ENCODE measurements at places on chromosomes 6 and 20. TPM values are rescaled to one million over a fixed set of nuclear protein-coding genes. Genes with fewer than 3 reads are reported as not detected.

Gene MYH7B
- not detected for total RNA-seq

Gene PCSK2
- 1.3 TPM for total RNA-seq

Gene AVP
- total RNA-seq, result not detected

Gene KCNQ5
- 5.5 TPM for total RNA-seq

Gene TULP4
- total RNA-seq, result 132 TPM

Gene ADGB
- total RNA-seq, result not detected

Gene OR2J2
- not detected for total RNA-seq

Gene TGM2
- total RNA-seq, result 133 TPM

Gene ARMC12
- 1.4 TPM for total RNA-seq

DNA sequence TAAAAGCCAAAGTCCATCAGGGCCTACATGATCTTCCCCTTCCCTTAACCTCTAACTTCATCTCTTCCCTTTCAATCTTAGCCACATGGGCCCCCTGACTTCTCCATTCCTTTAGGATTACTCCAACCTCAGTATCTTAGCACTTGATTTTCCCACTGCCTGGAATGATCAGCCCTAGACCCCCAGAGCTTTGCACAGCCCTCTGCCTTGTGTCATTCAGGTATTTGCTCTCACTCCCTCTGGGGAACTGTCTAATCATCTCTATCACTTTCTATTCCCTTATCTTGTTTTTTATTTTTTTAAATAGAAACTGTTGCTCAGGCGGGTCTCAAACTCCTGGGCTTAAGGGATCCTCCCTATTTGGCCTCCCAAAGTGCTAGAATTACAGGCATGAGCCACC lies 13.3 kb upstream of the ZNFX1 start:
- no peaks in the 10 kb centered on the region for H3K36me3 ChIP-seq
- H3K27ac ChIP-seq, result no peak overlapping the region
- no peak for DNase-seq

GRCh38 chr20:54263116-54263690 lies 55.3 kb downstream of the PFDN4 start:
- no peak for DNase-seq
- H3K27me3 ChIP-seq, result no peaks in the 10 kb centered on the region
- H3K4me3 ChIP-seq, result no peak overlapping the region
- H3K36me3 ChIP-seq, result no peaks in the 10 kb centered on the region

DNA sequence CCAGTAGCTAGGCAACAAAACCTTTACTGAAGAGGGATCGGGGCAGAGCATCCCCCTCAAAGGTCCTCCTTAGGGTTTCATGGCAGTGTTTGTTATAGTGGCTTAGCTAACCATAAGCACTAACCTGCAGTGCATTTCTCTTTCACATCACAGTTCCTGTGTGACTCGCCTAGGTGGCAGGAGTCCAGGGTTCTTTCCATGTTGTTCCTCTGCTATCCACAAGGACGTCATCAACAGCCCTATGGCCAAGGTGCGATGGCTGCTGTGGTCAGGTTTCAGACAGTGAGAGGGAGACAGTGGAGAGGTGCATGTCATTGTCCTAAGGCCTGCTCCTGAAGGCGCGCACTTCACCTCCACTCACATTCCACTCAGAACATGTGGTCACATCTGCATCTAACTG lies 38.8 kb upstream of the FOXA2 start:
- no peaks in the 10 kb centered on the region for H3K27me3 ChIP-seq
- H3K4me1 ChIP-seq, result no peaks in the 10 kb centered on the region
- no peaks in the 10 kb centered on the region for H3K36me3 ChIP-seq
- DNase-seq, result no peak

DNA sequence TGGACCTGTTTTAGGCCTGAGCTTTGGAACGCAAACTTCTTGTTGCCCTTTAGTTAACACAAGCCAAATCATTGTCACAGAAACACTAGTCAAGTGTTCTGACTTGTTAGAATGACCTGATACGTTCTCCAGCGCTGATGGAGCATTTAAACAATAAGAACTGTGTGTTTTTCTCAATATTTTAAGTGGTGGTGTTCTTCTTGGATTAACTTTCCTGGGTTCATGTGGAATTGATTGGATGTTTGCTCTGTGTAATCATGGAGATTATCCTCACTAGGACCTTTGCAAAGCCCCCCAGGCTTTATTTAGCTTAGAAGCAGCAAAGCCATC lies 1.6 kb downstream of the LRRC1 start:
- peak overlapping the region; percentile 84 for H3K4me3 ChIP-seq
- H3K27me3 ChIP-seq, result no peaks in the 10 kb centered on the region
- DNase-seq, result no peak
- peaks cover 15% of the 10 kb centered on the region for H3K4me1 ChIP-seq
- H3K36me3 ChIP-seq, result no peaks in the 10 kb centered on the region
- H3K27ac ChIP-seq, result peak overlapping the region; percentile 95

- H3K27ac ChIP-seq, result no peak overlapping the region
- no peaks in the 10 kb centered on the region for H3K27me3 ChIP-seq
These were observed 156.1 kb downstream of the ERMARD start for GRCh38 chr6:169907419-169908115.

- no peaks in the 10 kb centered on the region for H3K36me3 ChIP-seq
- DNase-seq, result no peak
- peaks cover 3% of the 10 kb centered on the region for H3K27me3 ChIP-seq
These were observed 80.0 kb upstream of the TOP1 start for GRCh38 chr20:40948465-40949267.

- peaks cover 7% of the 10 kb centered on the region for H3K4me1 ChIP-seq
- H3K27ac ChIP-seq, result no peak overlapping the region
- no peak overlapping the region for H3K4me3 ChIP-seq
These were observed 28.0 kb downstream of the TULP4 start for GRCh38 chr6:158340252-158340651.

- no peaks in the 10 kb centered on the region for H3K27me3 ChIP-seq
- peaks cover 17% of the 10 kb centered on the region for H3K4me1 ChIP-seq
- H3K36me3 ChIP-seq, result no peaks in the 10 kb centered on the region
- H3K27ac ChIP-seq, result peak overlapping the region; percentile 46
- H3K4me3 ChIP-seq, result no peak overlapping the region
- DNase-seq, result peak; percentile 43
These were observed 33.4 kb downstream of the PLN start for GRCh38 chr6:118581489-118581959.

DNA sequence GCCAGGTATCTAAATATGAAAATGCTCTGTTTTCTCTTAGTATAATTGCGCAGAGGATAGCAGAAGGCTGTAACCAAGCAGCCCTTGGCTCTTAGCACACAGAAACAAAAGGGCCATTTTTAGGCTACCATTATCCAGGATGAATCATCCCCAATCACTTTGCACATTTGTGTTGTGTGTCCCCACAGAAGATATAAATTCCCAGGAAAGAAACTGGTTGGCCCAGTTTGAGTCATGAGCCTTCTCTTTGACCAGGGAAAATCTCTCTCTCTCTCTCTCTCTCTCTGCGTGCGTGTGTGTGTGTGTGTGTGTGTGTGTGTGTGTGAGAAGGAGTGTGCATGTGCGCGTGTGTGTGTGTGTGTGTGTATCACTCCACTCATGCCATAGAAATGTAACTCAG lies 178.5 kb downstream of the FRK start:
- H3K27me3 ChIP-seq, result no peaks in the 10 kb centered on the region
- no peaks in the 10 kb centered on the region for H3K4me1 ChIP-seq
- DNase-seq, result peak; percentile 8
- H3K36me3 ChIP-seq, result no peaks in the 10 kb centered on the region
- H3K4me3 ChIP-seq, result no peak overlapping the region
- no peak overlapping the region for H3K27ac ChIP-seq

- no peaks in the 10 kb centered on the region for H3K36me3 ChIP-seq
- no peak for DNase-seq
- no peak overlapping the region for H3K27ac ChIP-seq
- no peaks in the 10 kb centered on the region for H3K27me3 ChIP-seq
- no peak overlapping the region for H3K4me3 ChIP-seq
These were observed 21.9 kb upstream of the CSE1L start for GRCh38 chr20:49024220-49024619.

- H3K4me3 ChIP-seq, result no peak overlapping the region
- no peaks in the 10 kb centered on the region for H3K27me3 ChIP-seq
- no peaks in the 10 kb centered on the region for H3K36me3 ChIP-seq
- no peak overlapping the region for H3K27ac ChIP-seq
- H3K4me1 ChIP-seq, result no peaks in the 10 kb centered on the region
These were observed 197.7 kb downstream of the QKI start for GRCh38 chr6:163612200-163612599.

- H3K4me3 ChIP-seq, result no peak overlapping the region
- H3K27ac ChIP-seq, result no peak overlapping the region
- no peaks in the 10 kb centered on the region for H3K27me3 ChIP-seq
- no peak for DNase-seq
- H3K36me3 ChIP-seq, result no peaks in the 10 kb centered on the region
These were observed 106.8 kb downstream of the GJA10 start for GRCh38 chr6:90000864-90001731.

DNA sequence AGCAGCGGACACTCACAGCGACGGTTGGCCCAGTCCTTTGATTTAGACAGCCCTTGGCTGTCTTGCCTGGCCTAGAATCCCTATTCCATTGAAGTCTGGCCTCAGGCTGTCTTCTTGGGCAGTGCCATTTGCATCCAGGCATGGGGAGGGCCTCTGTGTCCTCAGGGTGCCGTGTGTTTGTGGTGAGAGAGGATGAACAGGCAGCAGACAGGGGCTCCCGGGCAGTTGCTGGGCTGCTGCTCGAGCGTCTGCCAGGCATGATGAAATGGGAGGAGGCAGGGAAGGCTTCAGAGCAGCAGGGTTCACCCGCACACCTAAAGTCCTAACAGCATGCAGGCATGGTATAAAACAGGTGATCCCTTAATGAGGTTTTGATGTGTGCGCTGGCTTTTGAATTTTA lies 126.9 kb downstream of the SOBP start:
- H3K4me3 ChIP-seq, result no peak overlapping the region
- H3K27ac ChIP-seq, result no peak overlapping the region
- DNase-seq, result no peak
- no peaks in the 10 kb centered on the region for H3K4me1 ChIP-seq

DNA sequence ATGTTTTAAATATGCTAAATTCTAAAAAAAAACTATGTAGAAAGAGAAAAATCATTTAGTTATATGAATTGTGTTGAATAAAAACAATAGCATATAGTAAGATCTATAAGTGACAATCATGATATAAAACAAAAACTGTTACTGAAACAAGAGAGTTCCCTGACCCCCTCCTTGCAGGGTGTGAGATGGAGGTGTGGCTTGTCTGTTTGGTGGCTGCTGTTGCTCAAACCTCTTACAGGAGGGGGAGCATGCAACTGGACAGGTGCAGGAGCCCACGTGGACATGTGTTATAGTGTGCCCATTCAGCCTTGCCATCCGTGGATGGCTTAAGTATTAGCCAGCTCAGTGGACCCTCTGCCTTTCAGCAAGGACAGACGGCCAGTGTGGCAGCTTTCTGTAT lies 206.7 kb downstream of the MOXD1 start:
- H3K27ac ChIP-seq, result no peak overlapping the region
- H3K4me1 ChIP-seq, result no peaks in the 10 kb centered on the region
- H3K36me3 ChIP-seq, result no peaks in the 10 kb centered on the region
- no peak overlapping the region for H3K4me3 ChIP-seq
- no peaks in the 10 kb centered on the region for H3K27me3 ChIP-seq
- no peak for DNase-seq

DNA sequence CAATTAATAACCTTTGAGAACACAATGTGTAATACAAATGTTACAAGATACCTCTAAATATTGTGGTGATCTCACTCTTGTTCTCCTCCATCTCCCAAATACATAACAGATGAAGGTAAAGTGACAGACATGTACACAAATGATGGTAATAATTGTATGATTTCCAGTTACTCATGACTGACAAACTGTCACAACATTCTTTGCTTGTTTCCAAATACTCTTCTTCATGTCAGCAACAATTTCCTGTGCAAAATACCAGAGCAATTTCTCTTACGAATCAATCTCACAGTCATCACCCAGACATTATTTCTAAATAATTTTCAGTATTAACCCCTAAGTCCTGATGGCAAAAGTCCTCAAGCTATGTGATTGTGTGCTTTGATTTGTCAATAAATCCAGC lies 92.9 kb downstream of the RPS12 start:
- no peaks in the 10 kb centered on the region for H3K36me3 ChIP-seq
- H3K27me3 ChIP-seq, result no peaks in the 10 kb centered on the region
- no peak overlapping the region for H3K4me3 ChIP-seq
- no peak overlapping the region for H3K27ac ChIP-seq
- H3K4me1 ChIP-seq, result no peaks in the 10 kb centered on the region
- no peak for DNase-seq

DNA sequence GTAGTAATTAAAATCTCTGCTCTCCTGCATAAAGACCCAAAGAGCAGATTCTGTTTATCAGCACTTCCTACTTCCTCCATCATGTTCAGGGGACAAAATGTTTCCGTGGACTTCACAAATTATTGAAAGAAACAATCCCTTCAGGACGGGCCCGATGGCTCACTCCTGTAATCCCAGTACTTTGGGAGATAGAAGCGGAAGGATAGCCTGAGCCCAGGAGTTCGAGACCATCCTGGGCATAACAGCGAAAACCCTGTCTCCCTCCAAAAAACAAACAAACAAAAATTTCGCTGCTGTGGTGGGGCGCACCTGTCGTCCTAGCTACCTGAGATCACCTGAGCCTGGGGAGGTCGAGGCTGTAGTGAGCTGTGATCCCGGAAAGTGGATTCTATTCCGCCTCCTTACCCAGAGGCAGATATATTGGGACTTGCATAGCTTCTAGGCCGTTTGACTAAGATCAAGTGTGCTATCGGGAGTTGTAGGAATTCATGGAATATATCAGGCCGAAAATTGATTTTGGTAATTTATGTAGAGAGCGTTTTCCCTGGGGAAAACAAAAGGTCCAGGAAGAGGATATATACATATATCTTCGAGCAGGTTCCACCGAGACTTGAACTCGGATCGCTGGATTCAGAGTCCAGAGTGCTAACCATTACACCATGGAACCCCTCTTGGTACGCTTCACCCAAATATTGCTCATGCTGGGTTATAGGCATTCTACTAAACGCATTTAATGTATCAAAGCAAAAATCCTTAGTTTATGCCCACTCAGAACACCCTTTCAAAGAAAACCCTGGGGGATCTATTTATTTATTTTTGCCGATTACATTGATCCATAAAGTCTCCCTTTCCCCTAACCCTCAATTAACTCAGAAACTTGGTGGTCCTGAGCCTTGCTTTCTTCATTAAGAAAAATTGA lies 74.5 kb upstream of the ZNF184 start:
- peak overlapping the region; percentile 10 for H3K4me3 ChIP-seq
- H3K4me1 ChIP-seq, result no peaks in the 10 kb centered on the region
- H3K36me3 ChIP-seq, result no peaks in the 10 kb centered on the region
- no peak overlapping the region for H3K27ac ChIP-seq

- H3K4me3 ChIP-seq, result no peak overlapping the region
- no peaks in the 10 kb centered on the region for H3K4me1 ChIP-seq
- no peaks in the 10 kb centered on the region for H3K27me3 ChIP-seq
- H3K36me3 ChIP-seq, result no peaks in the 10 kb centered on the region
- DNase-seq, result no peak
These were observed 182.8 kb downstream of the UNC5CL start for GRCh38 chr6:40856271-40856670.
